Breast epithelium (tissue), 4 donors: ENCODE measurements at places on chromosomes 7 and 10.

GRCh38 chr7:66190504-66190857 lies 14.7 kb upstream of the TPST1 start:
- no peak overlapping the region for H3K4me3 ChIP-seq
- H3K4me1 ChIP-seq = no peaks in the 10 kb centered on the region
- H3K36me3 ChIP-seq = no peaks in the 10 kb centered on the region

DNA sequence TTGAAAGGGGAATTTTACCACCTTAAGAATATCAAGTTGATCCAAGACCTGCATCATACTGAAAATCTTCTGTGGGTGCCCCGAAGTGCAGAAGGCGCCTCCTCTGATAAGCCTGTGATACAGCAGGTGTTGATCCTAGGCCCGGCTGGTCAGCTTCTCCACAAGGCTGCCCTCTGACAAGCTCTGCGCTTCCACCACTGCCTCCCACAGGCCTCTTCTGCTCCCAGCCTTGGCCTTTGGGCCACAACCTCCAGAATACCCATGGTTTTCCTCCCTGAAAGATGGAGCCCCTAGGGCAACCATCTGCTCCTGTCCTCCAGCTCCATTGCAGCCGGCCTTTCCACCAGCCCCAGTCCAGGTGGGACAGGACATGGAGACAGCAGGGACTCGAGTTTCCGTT lies 5.6 kb upstream of the OGDHL start:
- no peaks in the 10 kb centered on the region for H3K36me3 ChIP-seq
- H3K4me1 ChIP-seq = no peaks in the 10 kb centered on the region
- H3K4me3 ChIP-seq = no peak overlapping the region

DNA sequence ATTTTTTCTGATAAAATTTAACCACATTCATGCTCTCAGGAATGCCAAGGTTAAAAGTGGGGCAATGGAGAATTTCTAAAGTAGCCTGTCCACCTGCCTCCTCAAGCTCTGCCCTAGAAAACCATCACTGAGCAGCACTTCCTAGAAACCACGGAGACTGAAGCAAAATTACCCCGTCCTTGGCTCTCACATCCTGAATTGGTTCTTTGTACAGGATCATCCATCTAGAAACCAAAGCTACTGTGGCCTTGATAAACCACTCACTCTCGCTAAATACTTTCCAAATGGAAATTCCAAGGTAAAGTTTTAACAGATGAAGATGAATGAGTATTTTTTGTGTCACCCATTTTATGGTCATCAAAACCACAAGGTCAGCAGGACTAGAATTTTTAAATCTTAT lies 96.6 kb downstream of the AVL9 start:
- no peak overlapping the region for H3K4me3 ChIP-seq
- no peak for DNase-seq
- H3K4me1 ChIP-seq = no peaks in the 10 kb centered on the region

DNA sequence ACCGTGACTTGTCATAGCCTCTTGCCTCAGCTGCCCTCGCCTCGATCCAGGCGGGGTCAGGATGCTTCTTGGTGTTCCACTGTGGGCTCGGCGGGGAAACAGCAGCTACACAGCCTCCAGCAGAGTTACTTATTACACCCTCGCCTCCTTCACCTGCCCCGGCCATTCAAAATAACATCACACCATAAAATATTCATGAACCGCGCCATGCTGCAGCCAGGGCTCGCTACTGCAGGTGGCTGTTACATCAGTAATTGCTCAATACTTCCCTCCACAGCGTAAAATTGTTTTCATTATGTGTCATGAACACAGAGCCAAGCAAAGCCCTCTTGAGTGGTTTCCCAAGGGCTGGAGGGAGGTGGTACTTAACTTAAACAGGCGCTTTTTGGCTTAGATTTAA lies 241.5 kb upstream of the SP8 start:
- H3K27me3 ChIP-seq = no peaks in the 10 kb centered on the region
- H3K4me1 ChIP-seq = no peaks in the 10 kb centered on the region
- no peaks in the 10 kb centered on the region for H3K36me3 ChIP-seq
- no peak for DNase-seq
- no peak overlapping the region for H3K4me3 ChIP-seq

GRCh38 chr7:108157606-108158335 lies 27.6 kb upstream of the LAMB4 start:
- H3K4me3 ChIP-seq = no peak overlapping the region
- H3K27me3 ChIP-seq = no peaks in the 10 kb centered on the region
- no peak for DNase-seq
- no peaks in the 10 kb centered on the region for H3K36me3 ChIP-seq

DNA sequence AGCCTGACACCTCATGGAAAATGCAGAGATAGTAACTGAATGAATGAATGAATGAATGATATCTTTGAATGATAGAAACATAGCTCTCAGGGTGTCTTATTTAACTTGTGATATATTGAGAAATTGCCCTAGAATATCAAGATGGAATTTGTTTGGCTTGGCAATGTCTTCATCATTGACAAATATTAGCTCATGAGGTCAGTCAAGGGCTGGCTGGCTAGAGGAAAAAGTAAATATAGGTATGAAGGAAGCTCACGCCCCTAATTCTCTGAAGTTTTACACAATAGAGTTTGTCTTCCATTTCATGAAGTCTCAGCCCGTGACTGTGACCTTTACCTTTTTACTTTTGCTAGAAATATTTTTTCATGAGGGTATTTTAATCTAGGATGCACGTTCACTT lies 305.2 kb downstream of the ADARB2 start:
- DNase-seq = no peak
- H3K4me1 ChIP-seq = no peaks in the 10 kb centered on the region
- no peak overlapping the region for H3K27ac ChIP-seq
- H3K36me3 ChIP-seq = no peaks in the 10 kb centered on the region
- H3K27me3 ChIP-seq = no peaks in the 10 kb centered on the region
- H3K4me3 ChIP-seq = no peak overlapping the region
